AG10803 (cell line): ENCODE measurements at places on chromosomes 2 and 18.

DNA sequence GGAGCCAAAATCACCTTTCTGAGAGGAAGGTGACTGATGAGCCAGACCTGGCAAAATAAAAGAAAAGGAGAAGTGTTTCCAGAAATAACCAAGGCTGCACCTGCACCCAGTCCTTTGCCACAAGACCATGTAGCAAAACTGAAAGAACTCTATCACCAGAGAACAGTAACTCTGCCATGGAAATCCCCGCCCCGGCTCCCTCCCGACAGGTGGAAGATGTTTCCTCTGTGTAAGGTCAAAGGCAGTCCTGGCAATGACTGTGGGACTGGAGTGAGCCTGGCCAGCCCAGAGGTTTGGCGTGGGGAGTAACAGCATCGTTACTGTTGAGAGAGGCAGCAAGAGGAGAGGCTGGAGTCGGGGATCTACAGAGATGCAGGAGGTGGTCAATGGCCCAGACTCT, 42.3 kb downstream of the SPRED2 start:
- no peak for DNase-seq

DNA sequence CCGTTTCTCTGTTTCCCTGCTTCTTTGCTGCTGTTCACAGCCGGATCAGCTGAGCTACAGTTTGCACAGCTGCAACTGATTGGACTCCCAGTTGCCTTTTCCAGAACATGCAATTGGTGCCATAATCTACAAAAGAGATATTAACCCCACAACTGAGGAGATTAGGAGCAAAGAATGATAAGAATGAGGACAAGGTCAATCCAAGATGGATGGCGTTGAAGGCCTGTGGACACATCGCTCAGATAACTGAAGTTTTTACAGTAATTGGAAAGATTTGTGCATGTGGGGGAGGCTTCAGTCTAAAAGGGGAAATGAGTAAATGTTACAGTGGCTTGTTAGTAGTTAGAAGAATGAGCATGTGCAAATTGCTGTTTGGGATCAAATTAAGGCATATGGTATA, 263.2 kb downstream of the TGIF1 start:
- no peak for DNase-seq

- DNase-seq: peak; percentile 88
These were observed 13.4 kb downstream of the IL1R1 start for GRCh38 chr2:102155703-102156515.

GRCh38 chr18:2114765-2115164, 456.5 kb downstream of the METTL4 start:
- no peak for DNase-seq

DNA sequence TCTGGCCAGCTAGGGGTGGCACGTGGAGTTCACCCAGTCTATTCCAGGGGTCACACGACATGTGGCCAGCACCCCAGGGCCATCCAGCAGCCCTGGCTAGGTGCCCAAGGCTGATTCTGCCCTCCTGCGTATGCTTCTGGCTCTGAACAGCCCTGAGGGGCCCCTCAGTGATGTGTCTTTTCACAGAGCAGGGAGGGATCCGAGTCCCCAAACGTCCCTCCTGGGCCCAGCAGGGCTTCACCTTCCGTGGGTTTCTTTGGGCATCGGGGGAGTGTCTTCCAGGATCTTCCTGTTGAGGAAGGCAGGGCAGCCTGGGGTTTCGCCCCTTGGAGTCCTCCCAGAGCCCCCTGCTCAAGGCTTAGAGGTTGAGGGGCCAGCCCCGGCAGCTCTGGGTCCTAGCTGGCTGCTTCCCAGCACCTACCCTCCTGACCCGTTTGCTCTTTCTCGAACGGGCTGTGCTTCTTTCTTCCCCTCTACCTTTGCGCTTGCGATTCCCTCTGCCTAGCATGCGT, 165.9 kb downstream of the DYSF start:
- DNase-seq: no peak

GRCh38 chr2:38581193-38582147, 21.3 kb downstream of the HNRNPLL start:
- DNase-seq: peak; percentile 78

GRCh38 chr2:95669441-95669991, 77.7 kb downstream of the TRIM43 start:
- DNase-seq: peak; percentile 25

DNA sequence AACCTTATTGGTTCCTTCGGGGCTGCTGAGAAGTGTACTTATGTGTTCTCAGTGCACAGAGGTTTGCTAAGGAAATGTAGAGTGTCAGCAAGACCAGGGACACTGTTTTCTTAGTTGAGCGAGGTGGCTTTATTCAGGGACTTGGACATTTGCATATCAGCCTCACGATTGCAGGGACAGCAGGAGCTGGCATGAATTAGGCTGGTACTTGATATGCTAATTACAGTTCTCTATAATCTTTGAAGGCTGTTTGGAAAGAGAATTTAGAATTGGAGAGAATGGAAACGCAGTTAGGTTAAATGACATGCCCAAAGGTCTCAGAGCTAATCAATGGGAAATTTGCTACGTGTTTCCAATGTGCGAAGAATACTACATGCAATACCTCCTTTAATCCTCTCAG, 18.7 kb upstream of the MTCL1 start:
- DNase-seq: no peak

DNA sequence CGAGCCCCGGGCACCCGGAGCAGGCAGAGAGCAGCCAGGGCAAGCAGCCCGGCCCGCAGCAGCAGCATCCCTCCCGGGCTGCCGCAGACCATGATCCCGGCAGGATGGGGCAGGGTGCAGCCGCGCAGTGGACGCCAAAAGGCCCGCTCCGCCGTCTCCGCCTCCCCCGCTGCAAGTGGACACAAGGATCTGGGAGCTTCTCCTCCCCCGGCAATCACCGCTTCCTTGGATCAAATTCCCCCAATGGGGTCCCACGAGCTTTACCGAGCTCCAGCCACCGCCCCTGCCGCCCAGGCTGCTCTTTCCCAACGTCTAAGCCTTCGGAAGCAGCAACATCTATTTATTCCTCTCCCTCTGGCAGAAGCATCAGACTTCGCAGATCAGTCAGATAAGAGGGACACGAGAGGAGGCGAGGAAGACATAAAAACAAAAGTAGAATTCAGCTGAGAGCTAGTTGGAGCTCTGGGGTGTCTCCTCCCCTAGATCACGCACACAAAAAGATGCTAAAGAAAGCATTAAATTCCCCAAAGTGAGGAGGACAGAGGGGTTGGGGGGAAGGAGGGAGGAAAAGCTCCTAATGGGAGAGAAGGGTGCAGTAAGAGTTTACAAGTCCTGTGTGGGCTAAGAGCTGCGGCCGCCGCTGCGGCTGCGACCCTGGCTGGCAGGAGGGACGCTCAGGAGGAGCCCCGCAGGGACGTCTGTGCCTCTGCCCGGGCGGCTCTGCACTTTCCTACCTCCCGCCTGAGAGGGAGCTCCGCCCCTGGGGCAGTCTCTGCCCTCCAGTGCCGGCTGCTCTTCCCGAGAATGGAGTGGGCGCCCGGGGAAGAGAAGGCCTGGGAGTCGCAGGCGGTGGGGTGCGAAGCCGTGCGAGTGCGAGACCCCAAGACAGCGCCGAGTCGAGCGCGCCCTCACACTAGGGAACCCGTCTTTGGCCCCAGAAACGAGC, at the start of gene FRZB:
Gene FRZB, minus strand, starts transcription at position 177 of the 946 bp plus-strand sequence. Its CDS starts 85 bp downstream, at position 92.
- peak; percentile 49 for DNase-seq

GRCh38 chr2:69954084-69954483, 7.3 kb downstream of the ASPRV1 start:
- no peak for DNase-seq

GRCh38 chr2:23478933-23479683, 94.1 kb downstream of the KLHL29 start:
- DNase-seq: no peak

- DNase-seq: no peak
These were observed 447.8 kb upstream of the SPHKAP start for GRCh38 chr2:228629251-228629650.

DNA sequence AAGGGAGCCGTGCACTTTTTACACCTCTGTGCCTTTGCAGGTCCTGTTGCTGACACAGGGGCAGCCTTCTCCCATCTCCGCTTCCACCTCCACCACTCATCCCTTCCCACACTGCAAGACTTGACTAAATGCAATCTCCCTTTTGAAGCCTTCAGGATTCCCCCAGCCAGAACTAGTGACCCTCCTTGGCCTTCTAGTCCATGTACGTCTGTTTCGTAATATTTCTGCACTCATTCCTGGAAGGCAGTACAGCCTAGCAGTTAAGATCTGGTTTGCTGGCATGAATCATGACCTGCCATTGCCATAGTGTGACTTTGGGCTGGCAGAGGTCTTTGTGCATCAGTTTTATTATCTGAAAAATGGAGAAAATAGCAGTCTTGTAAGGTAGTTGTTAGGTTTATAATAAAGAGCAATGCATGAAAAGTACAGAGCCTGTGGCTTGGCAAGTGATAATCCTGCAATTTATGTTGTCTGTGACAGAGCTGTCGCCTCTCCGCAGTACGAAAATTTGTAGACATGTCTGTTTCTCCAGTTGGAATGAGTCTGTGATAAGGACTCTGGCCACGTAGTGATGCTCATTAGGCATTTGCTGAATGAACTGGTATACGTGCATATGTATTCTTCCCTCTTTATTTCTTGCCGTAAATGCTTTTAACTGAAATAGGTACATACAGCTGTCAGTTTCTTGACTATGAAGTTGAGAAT, 36.7 kb downstream of the NCK2 start:
- no peak for DNase-seq

GRCh38 chr2:1652034-1652790, 92.1 kb downstream of the PXDN start:
- DNase-seq: no peak

DNA sequence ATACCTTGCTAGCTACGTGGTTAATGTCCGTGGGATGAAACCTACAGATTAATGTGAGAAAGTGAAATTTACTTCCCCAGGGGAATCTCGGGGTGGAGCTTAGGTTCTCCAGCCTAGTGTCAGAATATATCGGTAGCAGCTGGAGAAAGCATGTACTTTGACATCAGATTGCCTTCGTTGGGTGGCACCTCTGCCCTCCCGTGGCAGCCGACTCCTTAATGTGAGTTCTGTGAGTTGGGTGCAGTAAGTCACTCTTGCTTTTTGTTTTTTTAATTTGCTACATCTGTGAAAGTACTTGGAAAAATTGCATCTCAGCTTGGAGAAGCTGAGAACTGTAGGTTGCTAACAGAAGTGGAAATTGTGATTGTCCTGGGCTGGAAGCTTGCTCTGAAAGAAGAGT, 3.6 kb downstream of the KLF11 start:
- DNase-seq: peak; percentile 16

- DNase-seq: peak; percentile 64
These were observed 91.9 kb upstream of the STK17B start for GRCh38 chr2:196263181-196263747.

DNA sequence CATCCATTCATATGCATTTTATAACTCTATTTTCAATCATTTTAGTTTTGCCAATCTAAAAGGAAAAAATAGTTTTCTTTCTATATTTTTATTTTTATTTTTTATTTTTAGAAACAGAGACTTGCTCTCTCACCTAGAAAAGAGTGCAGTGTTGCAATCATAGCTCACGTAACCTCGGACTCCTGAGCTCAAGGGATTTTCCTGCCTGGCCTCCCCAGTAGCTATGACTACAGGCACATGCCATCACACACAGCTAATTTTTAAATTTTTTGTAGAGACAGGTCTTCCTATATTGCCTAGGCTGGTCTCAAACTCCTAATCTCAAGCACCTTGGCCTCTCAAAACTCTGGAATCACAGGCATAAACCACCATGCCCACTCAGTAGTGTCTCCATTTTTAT, 125.5 kb upstream of the XIRP2 start:
- DNase-seq: no peak
